ENCODE measurements at places on chromosomes 4 and X.

DNA sequence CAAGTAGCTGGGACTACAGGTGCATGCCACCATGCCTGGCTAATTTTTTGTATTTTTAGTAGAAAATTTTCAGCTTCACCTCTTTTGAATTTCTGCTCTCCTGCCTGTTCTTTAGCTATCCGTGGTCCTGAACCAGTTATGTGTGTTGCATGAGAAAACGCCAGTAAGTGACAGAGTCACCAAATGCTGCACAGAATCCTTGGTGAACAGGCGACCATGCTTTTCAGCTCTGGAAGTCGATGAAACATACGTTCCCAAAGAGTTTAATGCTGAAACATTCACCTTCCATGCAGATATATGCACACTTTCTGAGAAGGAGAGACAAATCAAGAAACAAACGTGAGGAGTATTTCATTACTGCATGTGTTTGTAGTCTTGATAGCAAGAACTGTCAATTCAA is 13.9 kb downstream of the ALB start:
- no peaks in the 10 kb centered on the region for H3K4me1 ChIP-seq
- H3K27ac ChIP-seq: no peak overlapping the region
- no peaks in the 10 kb centered on the region for H3K27me3 ChIP-seq
- DNase-seq: no peak

DNA sequence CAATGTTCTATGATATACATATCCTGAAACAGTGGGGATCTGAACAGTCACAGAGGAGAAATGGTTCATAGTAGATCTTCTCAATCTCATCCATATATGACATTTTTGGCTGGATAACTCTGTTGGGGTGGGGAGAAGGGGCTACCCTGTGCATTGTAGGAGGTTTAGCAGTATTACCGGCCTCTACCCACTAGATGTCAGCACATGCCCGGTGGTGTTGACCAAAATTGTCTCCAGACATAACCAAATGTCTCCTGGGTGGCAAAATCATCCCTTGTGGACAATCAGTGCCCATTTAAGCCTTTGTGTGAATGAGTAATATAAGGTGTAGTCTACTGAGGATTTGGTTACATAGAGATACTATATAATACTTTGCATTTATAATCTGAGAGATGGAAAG is 89.9 kb downstream of the PLS3 start:
- no peak overlapping the region for H3K4me3 ChIP-seq
- DNase-seq: no peak

- no peak overlapping the region for H3K27ac ChIP-seq
- no peak for DNase-seq
- H3K4me3 ChIP-seq: no peak overlapping the region
- H3K4me1 ChIP-seq: no peaks in the 10 kb centered on the region
These were observed 339.5 kb upstream of the DIPK2B start for GRCh38 chrX:45540181-45540580.

- no peaks in the 10 kb centered on the region for H3K27me3 ChIP-seq
- peaks cover 3% of the 10 kb centered on the region for H3K4me1 ChIP-seq
- H3K36me3 ChIP-seq: no peaks in the 10 kb centered on the region
These were observed 10.1 kb downstream of the DLG3 start for GRCh38 chrX:70454441-70455365.

DNA sequence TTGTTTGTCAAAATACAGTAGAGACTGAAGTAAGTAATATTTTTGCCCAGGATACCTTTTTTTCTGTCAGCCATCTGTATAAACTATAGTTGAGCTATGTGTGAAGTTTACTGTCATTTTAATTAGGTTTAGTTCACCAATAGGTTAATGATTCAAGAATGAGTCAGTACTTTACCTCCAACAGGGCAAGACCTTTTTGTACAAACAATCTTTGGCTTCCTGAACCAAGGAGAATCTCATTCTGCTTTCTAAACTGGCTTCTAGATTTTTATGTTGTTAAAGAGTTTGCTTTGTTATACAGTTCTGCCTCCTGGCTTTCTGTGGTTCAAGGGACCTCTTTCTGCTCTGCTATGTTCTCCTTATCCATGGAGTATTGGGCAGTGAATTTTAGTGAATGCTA is 412.0 kb upstream of the NR3C2 start:
- no peaks in the 10 kb centered on the region for H3K27me3 ChIP-seq
- no peak overlapping the region for H3K27ac ChIP-seq
- H3K4me3 ChIP-seq: no peak overlapping the region
- DNase-seq: no peak
- H3K4me1 ChIP-seq: no peaks in the 10 kb centered on the region

- no peak for DNase-seq
- no peak overlapping the region for H3K4me3 ChIP-seq
- no peaks in the 10 kb centered on the region for H3K4me1 ChIP-seq
- H3K27me3 ChIP-seq: no peaks in the 10 kb centered on the region
These were observed 132.3 kb upstream of the HPGD start for GRCh38 chr4:174654634-174655033.

DNA sequence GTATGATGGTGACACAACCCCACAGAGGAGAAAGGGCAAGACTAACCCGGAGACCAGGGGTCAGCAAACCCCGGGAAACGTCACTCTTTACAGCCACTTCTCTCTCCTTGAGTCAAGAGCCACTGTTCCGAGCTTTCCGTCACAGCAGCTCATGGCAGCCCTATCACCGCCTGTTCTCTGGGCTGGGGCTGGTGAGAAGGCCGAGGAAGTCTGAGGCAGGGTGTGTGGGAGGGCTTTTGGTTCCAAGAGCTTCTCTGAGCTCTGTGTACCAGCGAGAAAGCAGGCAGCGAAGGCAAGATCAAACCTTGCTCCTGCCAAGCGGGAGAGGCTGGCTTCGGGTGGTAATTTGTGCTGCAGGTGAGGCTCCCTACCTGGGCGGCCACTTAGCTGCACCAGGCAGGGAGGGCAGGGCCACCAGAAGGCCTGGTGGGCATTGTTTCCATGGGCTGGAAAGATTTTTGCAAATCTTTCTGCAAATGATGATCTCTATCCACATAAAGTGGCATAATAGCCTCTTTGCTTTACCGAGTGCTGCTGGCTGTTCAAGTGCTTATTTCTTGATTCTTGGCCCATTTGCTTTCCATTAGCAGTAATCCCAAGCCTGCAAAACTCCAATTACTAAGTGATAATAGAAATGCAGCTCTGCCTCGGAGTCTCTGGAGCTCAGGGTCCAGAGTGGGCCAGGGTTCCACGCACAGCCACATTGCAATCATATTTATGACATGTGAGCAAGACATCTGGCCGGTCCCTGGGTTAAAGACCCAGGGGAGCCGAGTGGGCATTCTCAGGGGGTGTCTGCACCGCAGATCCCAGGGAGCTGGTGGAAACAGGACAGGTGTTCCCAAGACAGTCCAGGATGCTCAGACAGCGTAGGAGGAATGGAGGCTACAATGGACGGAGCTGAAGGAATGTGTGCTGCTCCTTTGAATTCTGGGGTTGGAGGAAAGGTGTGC is 41.5 kb downstream of the DCTD start:
- no peaks in the 10 kb centered on the region for H3K4me1 ChIP-seq
- H3K36me3 ChIP-seq: no peaks in the 10 kb centered on the region
- H3K27me3 ChIP-seq: no peaks in the 10 kb centered on the region
- H3K4me3 ChIP-seq: no peak overlapping the region
- no peak overlapping the region for H3K27ac ChIP-seq

DNA sequence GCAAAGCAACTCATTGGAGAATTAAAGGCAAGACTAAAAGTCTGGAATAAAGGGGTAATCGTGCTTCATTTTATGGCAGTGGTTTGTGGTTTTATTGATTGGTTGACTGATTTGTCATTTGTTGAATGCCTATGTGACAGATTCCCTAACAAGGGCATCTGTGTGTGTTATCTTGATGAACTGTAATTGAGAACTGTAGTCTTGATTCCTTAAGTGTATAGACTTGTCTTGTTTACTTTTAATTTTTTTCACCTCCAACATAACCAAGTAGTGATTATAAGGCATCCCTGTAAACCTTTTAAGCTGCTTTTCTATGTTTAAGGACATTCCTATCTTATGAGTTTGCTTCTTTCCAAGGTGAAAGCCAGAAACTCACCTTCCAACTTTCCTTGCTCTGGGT is 216.0 kb upstream of the TAPT1 start:
- no peaks in the 10 kb centered on the region for H3K4me1 ChIP-seq
- no peaks in the 10 kb centered on the region for H3K27me3 ChIP-seq
- H3K27ac ChIP-seq: no peak overlapping the region
- H3K4me3 ChIP-seq: no peak overlapping the region
- no peaks in the 10 kb centered on the region for H3K36me3 ChIP-seq
- no peak for DNase-seq

DNA sequence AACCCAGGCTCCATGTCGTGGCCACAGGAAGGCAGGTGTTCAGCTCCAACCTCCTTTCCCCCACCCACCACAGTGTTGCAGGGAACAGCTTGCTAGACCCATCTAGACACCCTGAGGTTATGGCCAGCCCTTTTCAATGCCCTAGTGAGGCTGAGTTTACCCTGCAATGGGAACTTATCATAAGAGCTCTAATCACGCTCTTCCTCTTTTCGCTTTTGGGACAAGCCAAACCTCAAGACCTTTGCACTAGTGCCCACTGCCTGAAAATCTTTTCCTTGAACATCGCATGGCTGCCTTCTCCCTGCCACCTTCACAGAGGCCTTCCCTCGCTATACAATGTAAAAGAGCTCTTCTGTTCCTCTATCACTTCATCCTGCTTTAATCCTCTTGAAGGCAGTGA is 2.4 kb upstream of the FGFBP2 start:
- no peaks in the 10 kb centered on the region for H3K27me3 ChIP-seq
- H3K4me3 ChIP-seq: no peak overlapping the region
- H3K27ac ChIP-seq: no peak overlapping the region
- DNase-seq: no peak
- H3K4me1 ChIP-seq: no peaks in the 10 kb centered on the region

DNA sequence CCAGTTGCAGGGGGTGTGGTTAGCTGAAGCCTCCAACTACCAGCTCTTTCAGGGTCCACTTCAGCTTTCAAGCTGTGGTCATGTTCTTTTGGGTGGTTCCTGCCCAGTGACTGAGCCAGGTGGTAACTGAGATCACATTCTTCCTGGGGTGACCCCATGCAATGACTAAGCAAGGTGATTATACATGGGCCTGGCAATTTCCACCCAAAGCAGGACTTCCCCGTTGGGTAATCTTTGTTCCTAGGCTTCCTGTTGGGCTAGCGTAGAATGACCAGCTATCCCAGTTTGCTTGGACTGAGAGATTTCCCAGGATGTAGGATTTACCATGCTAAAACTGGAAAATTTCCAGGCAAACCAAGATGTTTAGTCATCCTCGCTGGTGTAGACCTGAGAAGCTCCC is 18.4 kb upstream of the MAGEB17 start:
- no peak for DNase-seq
- H3K36me3 ChIP-seq: no peaks in the 10 kb centered on the region
- H3K27ac ChIP-seq: no peak overlapping the region
- H3K4me3 ChIP-seq: no peak overlapping the region
- no peaks in the 10 kb centered on the region for H3K27me3 ChIP-seq

DNA sequence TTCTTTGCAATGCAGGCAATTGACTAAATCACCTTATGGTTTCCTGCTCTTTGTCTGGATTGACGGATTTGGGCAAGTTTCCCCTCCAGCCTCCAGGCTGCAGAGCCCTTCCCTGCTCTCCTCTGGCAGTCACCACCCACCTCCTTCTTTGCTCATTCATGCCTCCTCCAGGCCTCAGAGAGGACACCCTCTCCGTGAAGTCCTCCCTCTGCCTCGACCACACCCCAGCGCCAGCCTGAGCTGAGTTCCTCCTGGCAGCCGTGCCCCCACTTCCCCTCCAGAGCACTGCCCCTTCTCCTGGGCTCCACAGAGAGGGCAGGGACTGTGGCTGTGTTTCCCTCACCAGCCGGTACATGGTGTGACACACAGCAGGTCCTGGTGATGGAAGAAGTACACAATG is 53.7 kb downstream of the DCTD start:
- H3K27me3 ChIP-seq: no peaks in the 10 kb centered on the region
- peaks cover 9% of the 10 kb centered on the region for H3K4me1 ChIP-seq
- no peak overlapping the region for H3K4me3 ChIP-seq
- no peak overlapping the region for H3K27ac ChIP-seq

- H3K27ac ChIP-seq: no peak overlapping the region
- no peaks in the 10 kb centered on the region for H3K36me3 ChIP-seq
- H3K27me3 ChIP-seq: no peaks in the 10 kb centered on the region
- no peak overlapping the region for H3K4me3 ChIP-seq
- no peaks in the 10 kb centered on the region for H3K4me1 ChIP-seq
- DNase-seq: no peak
These were observed 45.8 kb downstream of the ENOX2 start for GRCh38 chrX:130857207-130857606.

GRCh38 chr4:147891476-147892115 is 159.7 kb downstream of the ARHGAP10 start:
- H3K4me1 ChIP-seq: no peaks in the 10 kb centered on the region
- no peak overlapping the region for H3K27ac ChIP-seq
- peaks cover 70% of the 10 kb centered on the region for H3K36me3 ChIP-seq
- DNase-seq: no peak

DNA sequence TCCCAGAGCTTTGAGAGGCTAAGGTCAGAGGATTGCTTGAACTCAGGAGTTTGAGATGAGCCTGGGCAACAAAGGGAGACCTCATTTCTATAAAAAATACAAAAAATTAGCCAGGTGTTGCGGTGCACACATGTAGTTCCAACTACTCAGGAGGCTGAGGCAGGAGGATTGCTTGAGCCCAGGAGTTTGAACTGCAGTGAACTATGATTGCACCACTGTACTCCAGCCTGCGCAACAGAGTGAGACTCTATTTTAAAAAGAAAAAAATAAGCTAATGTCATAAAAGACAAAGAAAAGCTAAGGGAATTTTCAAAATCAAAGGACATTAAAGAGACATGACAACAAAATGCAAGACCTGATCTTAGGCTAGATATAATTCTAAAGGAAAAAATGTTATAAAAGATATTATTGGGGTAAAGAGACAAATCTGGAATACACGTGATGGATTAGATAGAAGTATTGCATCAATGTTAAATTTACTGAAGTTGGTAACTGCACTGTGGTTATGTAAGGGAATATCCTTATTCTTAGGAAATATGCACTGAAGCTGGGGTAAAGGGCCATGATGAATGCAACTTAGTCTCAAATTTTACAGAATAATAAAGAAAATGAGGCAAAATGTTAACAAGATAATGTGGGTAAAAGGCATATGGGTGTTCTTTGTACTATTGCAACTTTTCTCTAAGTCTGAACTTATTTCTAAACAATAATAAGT is 75.2 kb downstream of the SPRY1 start:
- no peak overlapping the region for H3K27ac ChIP-seq
- no peak for DNase-seq
- no peak overlapping the region for H3K4me3 ChIP-seq
- no peaks in the 10 kb centered on the region for H3K4me1 ChIP-seq
- no peaks in the 10 kb centered on the region for H3K27me3 ChIP-seq
- no peaks in the 10 kb centered on the region for H3K36me3 ChIP-seq

GRCh38 chr4:62449538-62449937 is 1249.4 kb downstream of the ADGRL3 start:
- no peaks in the 10 kb centered on the region for H3K4me1 ChIP-seq
- H3K36me3 ChIP-seq: no peaks in the 10 kb centered on the region
- H3K27me3 ChIP-seq: no peaks in the 10 kb centered on the region
- no peak for DNase-seq
- H3K4me3 ChIP-seq: no peak overlapping the region

- H3K36me3 ChIP-seq: no peaks in the 10 kb centered on the region
- no peak for DNase-seq
- no peak overlapping the region for H3K4me3 ChIP-seq
- H3K4me1 ChIP-seq: peaks cover 22% of the 10 kb centered on the region
- H3K27ac ChIP-seq: no peak overlapping the region
These were observed 33.4 kb downstream of the RUFY3 start for GRCh38 chr4:70754990-70755688.
